Bone marrow (tissue), 2 donors: ENCODE measurements at places on chromosomes 6 and 20.

DNA sequence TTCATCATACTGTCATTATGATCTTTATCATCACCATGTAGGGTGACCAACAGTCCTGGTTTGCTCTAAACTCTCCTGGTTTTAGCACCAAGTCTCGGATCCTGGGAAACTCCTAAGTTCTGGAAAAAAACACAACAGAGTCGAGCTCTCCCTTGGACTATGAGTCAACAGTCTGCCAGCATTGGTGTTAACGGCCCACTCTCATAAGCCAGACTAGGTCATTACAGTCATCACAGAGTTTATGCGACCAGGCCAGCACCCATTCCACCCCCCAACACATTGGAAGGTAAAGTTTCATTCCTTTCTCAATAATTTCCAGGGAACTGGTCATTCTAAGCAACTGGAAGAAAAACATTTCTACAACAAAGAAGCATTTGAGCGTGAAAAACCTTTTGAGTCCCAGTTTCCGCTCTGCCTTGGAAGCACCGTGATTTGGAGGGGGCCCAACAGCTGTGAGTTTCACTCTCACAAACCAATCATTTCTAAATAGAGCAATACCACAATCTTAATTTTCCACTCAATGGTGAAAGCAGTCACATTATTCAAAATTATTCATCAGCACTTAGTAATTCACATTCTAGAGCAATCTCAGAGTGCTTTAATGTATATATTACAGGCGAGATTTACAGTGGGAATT lies 445.0 kb downstream of the CDH26 start:
- DNase-seq, result no peak

GRCh38 chr6:158068893-158069799 lies 87.5 kb downstream of the SYNJ2 start:
- no peak for DNase-seq

DNA sequence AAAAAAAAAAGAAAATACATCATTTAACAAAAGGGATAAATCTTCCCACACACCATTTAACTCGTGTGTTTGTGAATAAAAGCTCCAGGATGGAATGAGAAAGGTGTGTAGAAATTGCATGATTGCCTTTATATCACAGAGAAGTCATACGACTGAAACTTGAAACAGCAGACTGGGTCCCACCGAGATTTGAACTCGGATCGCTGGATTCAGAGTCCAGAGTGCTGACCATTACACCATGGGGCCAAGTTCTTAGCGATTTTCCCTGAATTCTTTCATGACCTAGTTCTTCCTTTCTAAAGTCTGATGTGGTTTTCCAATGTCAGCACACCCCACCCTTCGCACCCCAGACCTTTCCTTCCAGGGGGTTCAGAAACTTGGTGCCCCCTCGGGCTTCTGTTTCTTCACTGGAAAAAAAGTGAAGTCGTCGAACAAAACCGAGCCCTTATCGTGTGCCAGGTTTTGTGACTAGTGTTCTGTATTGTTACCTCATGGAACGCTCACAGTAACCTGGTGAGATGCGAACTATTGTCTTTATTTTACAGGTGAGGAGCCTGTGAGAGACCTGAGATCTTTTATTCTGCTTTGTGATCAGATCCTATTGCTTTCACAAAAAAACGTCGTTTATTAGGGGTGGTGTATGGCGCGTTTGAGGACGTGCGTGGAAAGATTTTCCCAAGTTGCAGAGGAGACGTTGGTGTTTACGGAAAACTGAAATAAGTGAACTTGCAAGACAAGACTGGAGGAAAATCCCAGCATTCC lies 120.8 kb downstream of the OR2B2 start:
- no peak for DNase-seq

GRCh38 chr6:5566718-5567117 lies 305.4 kb downstream of the FARS2 start:
- no peak for DNase-seq

DNA sequence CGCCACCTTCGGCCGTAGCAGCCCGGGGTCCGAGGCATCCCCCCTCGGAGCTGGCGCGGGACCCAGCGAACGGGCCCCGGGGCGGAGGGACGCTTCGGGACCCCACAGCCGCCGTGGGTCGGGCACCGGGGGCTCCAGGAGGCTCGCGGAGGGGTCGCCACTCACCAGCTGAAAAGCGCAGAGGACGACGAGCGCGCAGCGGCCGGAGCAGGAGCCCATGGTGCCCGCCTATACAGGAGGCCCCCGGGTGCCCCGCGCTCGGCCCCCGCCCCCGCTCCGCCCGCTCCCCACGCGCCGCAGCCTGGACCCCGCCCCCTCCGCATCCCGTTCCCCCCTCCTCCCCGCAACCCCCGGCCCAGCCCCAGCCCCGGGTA lies at the start of gene NKAIN4:
TSS of gene NKAIN4 (minus strand) at position 232 of the 374 bp plus-strand sequence. CDS start at position 219, 13 bp downstream.
- DNase-seq, result no peak

DNA sequence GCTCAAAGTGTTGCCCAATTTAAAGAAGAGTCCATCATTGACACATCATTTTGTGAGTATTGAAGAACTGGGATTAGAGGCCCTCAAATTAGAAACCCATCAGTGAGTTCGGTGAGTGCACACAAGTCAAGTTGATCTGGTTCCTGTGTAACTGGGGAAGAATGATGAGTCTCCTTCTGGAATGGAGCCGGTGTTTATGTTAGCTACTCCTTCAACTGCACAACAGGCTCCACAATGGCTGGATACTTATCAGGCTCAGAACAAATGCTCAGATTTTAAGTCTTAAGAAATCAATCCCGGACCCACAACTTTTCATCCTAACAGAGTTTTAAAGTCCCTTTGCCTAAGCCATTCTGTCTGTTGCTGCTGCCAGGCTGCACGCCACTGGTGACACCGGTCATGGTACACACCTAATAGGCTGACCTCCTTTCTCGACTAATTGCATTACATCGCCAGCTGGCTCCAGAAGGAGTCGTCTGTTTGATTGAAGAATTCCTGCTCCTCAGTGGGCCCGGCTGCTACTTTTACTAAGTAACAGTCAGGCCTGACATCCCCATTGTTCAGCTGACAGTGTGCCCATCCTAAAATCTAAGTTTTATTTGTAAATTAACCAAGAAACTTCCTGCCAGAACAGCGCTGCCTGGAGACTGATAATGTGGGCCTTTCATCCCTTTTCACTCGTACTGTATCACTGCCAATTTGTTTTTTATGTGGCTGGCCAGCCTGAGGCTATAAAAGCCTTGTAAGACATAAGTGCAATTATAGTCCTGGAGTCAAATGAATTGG lies 130.4 kb downstream of the INSM1 start:
- no peak for DNase-seq

GRCh38 chr20:48523191-48523995 lies 304.4 kb downstream of the PREX1 start:
- no peak for DNase-seq

DNA sequence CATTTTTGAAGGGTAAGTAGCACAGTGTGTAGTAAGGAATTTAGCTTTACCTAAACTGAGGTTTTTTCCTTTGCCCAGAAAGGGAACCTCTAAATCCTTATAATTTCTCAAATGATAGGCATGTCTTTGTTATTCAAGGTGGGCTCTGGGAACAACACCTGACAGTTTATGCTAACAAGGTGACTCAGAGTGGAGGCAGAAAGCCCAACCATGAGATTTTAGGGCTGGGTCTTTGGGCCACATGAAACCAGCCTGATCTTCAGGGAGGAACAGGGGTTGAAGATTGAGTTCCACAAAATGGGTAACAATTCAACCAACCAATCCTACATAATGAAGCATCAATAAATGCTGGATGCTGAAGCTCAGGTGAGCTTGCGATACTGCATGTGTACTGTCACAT lies 46.6 kb downstream of the PRSS35 start:
- no peak for DNase-seq

DNA sequence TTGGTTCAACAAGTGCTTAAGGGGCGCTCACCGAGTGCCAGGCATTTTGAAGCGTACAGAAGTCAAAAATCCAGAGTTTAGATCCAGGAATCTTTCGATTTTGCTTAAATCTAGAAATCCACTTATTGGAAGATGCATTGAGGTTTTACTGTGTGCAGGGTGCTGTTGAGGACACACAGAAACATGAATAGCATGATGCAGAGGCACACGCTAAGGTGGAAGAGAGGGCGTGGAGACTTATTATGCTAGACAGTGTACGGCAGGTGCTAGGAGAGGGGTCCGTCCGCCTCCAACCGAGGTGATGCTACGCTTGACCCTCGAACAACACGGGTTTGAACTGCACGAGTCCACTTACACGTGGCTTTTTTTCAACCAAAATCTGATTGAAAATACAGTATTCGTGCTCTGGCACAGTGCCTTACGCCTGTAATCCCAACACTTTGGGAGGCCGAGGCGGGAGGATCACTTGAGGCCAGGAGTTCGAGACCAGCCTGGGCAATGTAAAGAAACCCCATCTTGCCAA lies 1.0 kb upstream of the KIF13A start:
- DNase-seq, result no peak

DNA sequence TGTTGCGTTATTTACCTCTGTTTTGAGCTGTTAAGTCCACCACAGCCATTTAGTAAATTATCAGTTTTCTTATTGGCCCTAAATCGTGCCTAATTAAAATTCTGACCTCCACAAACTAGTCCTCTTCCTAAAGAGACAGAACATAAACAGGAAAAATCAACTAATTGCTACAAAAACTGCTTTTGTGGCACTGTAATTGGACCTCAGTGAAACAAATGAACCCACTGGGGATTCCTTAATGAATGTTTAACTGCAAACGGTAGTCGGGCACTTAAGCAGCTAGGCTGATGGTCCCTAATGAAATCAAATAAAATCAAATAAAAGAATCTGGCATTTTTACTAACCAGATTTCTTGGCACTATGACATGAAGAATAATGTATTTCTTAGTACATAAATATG lies 513.4 kb upstream of the SLC35B3 start:
- no peak for DNase-seq

GRCh38 chr20:58146081-58146745 lies 82.2 kb downstream of the ANKRD60 start:
- no peak for DNase-seq

DNA sequence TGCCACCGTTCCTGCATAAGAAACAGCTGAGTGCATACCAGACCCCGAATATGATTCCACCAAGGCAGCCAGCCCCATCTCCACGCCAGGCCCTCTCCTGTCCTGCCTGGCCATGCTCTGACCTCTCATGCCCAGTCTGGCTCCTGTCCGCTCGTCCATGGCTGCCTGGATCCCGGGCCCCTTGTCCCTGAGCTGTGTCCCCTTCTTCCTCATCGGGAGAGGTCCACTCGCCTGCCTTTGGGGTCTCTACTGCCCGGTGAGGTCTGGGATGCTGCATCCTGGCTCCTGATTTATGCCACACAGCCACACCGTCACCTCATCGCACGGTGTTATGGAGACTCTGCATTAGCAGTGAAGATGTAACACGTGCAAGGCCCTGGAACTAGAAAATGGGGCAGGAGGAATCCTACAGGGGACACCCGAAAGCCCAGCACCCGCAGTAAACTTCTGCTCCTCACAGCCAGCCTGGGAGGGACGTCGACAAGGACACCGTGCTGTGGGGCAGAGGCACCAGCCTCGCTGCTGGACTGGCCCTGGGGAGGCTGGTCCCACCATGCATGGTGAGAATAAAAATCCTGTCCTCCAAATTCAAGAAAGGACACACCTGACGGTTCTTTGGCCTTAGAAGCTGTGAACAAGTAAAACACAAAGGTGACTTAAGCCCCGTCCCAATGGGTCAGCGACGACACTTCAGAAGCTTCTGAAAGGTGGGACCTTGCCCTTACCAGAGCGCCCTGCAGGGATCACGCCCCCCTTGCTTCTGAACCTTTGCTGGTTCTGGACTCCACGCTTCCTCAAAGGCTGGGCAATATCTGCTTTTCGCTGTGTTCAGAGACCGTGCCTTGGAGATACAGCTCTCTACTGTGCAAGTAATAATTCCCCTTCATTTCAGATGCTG lies 103.0 kb downstream of the DLL1 start:
- no peak for DNase-seq

GRCh38 chr6:155628306-155628705 lies 172.7 kb upstream of the NOX3 start:
- no peak for DNase-seq

DNA sequence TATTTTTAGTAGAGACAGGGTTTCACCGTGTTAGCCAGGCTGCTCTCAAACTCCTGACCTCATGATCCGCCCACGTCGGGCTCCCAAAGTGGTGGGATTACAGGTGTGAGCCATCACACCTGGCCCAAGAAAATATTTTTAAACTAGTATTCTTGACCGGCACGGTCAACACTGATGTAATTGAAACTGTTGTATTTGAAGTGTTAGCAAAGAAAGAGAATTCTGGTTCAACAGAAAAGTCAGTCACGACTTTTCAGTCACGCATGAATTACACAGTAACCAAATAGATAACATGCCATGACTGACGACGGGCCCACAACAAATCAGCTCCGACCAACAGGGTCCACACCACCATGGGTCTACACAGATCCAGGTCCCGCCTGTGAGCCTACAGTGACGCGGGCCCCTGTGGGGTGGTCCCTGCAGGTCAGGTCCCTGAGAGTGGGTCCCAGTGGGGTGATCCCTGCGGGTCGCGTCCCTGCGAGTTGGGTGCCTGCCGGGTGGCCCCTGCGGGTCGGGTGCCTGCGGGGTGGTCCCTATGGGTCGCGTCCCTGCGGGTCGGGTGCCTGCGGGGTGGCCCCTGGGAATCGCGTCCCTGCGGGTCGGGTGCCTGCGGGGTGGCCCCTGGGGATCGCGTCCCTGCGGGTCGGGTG lies 1.0 kb downstream of the GMEB2 start:
- no peak for DNase-seq

- DNase-seq, result no peak
These were observed 67.6 kb upstream of the BTBD3 start for GRCh38 chr20:11849976-11850670.

GRCh38 chr6:35669451-35670045 lies 19.2 kb downstream of the FKBP5 start:
- no peak for DNase-seq

- no peak for DNase-seq
These were observed 95.6 kb downstream of the TOX2 start for GRCh38 chr20:44010162-44010704.

GRCh38 chr6:44734886-44735629 lies 347.6 kb downstream of the CDC5L start:
- no peak for DNase-seq

DNA sequence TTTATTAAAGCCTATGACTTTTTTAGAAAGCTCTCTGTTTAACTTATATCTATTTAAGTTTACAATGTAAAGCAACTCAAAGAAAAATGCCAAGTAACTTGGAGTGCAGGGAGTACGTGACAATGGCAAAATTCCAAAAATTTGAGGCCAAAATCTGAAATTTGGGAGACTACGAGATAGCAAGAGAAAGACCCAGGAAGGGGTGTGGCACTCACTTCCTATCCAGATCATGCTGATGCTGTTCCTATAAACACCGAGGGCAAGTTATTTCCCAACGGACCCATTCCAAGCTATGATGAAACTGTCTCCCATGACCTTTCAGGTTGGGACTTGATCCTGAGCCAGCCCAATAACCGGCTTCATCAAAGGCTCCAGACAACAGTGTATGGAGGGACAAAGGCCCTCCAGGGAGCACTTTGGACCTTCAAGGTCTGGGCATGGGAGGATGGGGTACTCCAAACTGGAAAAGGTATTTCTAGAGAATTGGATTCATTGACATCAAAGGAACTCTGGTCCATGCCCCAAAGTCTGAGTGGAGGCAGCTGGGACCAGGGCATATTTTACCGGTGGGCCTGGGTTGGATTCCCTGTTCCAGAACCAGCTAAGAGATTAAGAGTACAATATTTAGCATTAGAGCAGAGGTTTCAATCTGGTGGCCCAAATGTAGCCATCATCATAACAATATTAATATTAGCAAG lies 15.7 kb upstream of the SLC13A3 start:
- DNase-seq, result no peak

- no peak for DNase-seq
These were observed 86.2 kb downstream of the AHI1 start for GRCh38 chr6:135411339-135411738.

GRCh38 chr20:44817143-44817910 lies 7.0 kb upstream of the RIMS4 start:
- DNase-seq, result no peak

- no peak for DNase-seq
These were observed 271.1 kb downstream of the SAMD5 start for GRCh38 chr6:147779624-147780023.
